OCI-M1 (cell line): ENCODE measurements at places on chromosomes 2 and 18.
A peak's percentile ranks its signal among the peaks of the same experiment; 100 is the strongest.

- DNase-seq: peak; percentile 34
Observed at GRCh38 chr2:233021771-233022170, 8.7 kb upstream of the NGEF start.

- peak; percentile 9 for DNase-seq
Observed at GRCh38 chr2:134202371-134202770, 51.5 kb upstream of the MGAT5 start.

GRCh38 chr2:9032536-9033255 is 29.2 kb upstream of the MBOAT2 start:
- no peak for DNase-seq

GRCh38 chr2:63544017-63544627 is 44.2 kb downstream of the WDPCP start:
- peak; percentile 47 for DNase-seq

GRCh38 chr2:182952741-182953450 is 85.4 kb downstream of the NCKAP1 start:
- DNase-seq: no peak

GRCh38 chr18:32763293-32763692 is 9.5 kb downstream of the KLHL14 start:
- peak; percentile 64 for DNase-seq

DNA sequence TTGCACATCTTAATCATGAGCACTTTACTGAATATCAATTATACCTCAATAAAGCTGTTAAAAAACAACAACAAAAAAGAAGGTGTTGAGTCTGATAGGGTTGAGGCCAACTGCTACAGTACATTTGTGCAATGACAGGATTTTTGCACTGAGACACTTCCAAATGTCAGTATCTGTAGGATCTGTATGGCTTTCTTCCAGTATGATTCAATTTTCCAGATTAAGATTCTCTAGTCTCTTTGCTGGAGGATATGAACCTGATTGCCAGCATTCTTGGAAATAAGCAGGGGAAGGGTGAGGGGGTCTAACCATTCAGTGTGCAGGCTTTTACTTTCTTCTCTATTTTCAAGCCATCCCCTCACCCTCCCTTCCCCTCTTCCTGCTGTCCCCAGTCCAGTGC is 85.1 kb downstream of the SEMA4F start:
- DNase-seq: no peak

DNA sequence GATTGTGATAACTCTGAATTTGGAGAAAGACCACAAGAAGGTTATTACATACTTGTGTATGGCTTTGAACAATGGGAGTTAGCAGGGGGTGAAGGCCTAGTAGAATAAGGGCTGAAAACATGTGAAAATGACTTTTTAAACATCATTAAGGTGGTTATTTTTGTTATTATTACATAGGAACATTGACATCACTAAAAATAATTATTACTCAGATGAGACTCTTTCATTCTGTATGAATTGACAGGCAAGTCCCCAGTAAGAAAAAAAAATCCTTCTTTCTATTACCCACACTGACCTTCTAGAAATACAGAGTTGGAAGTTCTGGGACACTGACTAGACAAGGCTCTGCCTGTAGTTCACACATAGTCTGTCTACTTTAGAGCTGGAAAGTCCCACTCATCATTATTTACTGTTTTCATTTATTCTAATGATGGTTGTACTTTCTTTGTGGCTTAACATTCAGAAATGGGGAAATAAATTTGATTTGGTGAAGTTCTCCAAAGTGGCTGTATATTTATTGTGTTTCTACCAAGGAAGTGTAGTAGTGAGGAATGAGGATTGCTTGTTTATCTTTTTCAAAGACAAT is 219.6 kb upstream of the EPAS1 start:
- DNase-seq: no peak

- DNase-seq: no peak
Observed at GRCh38 chr2:75560022-75560767, 544 bp downstream of the EVA1A start.
